T-cell (primary cell): ENCODE measurements at places on chromosomes 1 and 21. TPM values are rescaled to one million over a fixed set of nuclear protein-coding genes. Genes with fewer than 3 reads are reported as not detected.

The S100A12 gene
- not detected for total RNA-seq

The MPL gene
- total RNA-seq = 0.26 TPM

The WDR47 gene
- 18.1 TPM for total RNA-seq

GRCh38 chr1:174939775-174940545 lies 59.8 kb upstream of the CACYBP start:
- DNase-seq = no peak

GRCh38 chr21:28069450-28069923 lies 923.2 kb downstream of the LTN1 start:
- DNase-seq = no peak

- no peak for DNase-seq
Observed at GRCh38 chr1:54819195-54819536, 18.0 kb upstream of the TTC22 start.
